Activated CD4-positive, alpha-beta T cell treated with anti-CD3 and anti-CD28 coated beads, Interleukin-2, amount 10 ng/mL, durations not matched to agents 7 days and 5 days (primary cell): ENCODE measurements at places on chromosomes 3 and 15. TPM values are rescaled to one million over a fixed set of nuclear protein-coding genes. Genes with fewer than 3 reads are reported as not detected.

DNA sequence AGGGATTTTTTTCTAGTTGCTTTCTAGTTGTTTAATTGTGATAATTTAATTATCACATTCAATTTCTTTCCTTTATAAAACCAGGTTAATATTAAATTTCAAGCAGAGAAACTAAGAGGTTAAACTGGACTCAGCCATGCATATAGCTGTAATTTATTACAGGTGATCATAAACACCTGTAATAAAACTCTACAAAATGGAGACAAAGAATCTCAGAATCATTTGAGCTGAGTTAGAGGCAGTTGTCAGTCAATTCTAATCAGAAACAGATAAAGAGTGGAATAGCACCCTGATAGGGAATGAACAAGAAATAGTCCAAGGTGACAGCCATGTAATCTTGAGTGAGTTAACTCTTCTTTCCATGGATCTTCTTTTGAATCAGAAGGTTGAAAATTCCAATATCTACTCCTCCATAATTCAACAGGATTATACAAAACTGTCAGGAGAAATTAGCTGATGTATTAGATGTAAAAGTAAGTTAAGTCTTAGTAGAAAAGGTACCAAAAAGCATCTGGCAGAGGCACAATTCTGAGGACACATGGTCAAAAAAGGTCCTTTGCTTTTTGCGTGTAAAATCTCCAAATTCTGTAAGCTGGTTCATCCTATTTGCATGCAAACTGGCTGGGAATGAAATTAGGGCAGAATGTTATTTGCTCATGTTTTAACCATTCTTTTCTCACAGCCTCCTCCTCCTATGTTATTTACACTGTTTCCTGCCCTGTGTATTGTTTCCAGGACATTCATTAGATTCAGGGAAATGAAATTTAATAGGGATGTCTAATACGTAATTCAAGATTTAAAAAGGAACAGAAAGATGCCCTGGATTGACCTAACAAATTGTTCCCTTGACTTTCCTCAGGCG, 39.4 kb upstream of the B3GNT5 start:
- H3K27me3 ChIP-seq = no peaks in the 10 kb centered on the region
- DNase-seq = no peak
- H3K4me1 ChIP-seq = peaks cover 9% of the 10 kb centered on the region
- H3K27ac ChIP-seq = no peak overlapping the region
- H3K36me3 ChIP-seq = peaks cover 7% of the 10 kb centered on the region

- H3K36me3 ChIP-seq = peaks cover 3% of the 10 kb centered on the region
- H3K27ac ChIP-seq = no peak overlapping the region
- peaks cover 29% of the 10 kb centered on the region for H3K4me1 ChIP-seq
- H3K4me3 ChIP-seq = no peak overlapping the region
- peaks cover 45% of the 10 kb centered on the region for H3K27me3 ChIP-seq
- DNase-seq = peak; percentile 35
Measured at GRCh38 chr15:39583596-39584265, 2.9 kb downstream of the THBS1 start.

- H3K27me3 ChIP-seq = no peaks in the 10 kb centered on the region
- H3K27ac ChIP-seq = no peak overlapping the region
- peaks cover 10% of the 10 kb centered on the region for H3K4me1 ChIP-seq
- DNase-seq = no peak
Measured at GRCh38 chr3:14762701-14763100, 56.1 kb upstream of the FGD5 start.

- H3K27me3 ChIP-seq = no peaks in the 10 kb centered on the region
- H3K27ac ChIP-seq = no peak overlapping the region
- no peak overlapping the region for H3K4me3 ChIP-seq
- no peak for DNase-seq
Measured at GRCh38 chr3:49388289-49388820, 23.4 kb downstream of the RHOA start.

GRAMD1C gene
- total RNA-seq = 0.35 TPM

ABI3BP gene
- not detected for total RNA-seq

CPN2 gene
- total RNA-seq = not detected
